NCI-H748 treated with DMSO at 0.1 percent for 48 hours (cell line): ENCODE measurements at places on chromosomes 2 and 18.

GRCh38 chr18:23101861-23102432 lies 33.3 kb upstream of the CABLES1 start:
- no peak for DNase-seq

DNA sequence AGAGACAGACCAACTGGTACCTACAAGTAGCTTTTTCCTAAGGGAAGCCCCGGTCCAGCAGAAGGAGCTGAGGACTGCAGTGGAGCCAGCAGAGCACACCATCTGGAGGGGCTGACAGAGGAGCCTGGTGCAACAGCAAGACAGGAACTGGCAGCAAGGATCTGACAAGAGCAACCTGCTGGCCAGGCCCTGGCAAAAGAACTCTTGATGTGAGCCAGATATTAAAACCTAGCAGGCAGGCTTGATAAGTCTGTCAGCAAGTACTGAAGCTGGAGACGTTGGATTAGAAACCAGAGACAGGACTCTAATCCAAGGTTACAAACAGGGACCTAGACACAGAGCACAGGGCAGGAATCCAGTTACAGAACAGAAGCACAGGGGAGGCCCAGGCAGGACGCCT lies 260.7 kb upstream of the MGAT5 start:
- DNase-seq, result no peak

DNA sequence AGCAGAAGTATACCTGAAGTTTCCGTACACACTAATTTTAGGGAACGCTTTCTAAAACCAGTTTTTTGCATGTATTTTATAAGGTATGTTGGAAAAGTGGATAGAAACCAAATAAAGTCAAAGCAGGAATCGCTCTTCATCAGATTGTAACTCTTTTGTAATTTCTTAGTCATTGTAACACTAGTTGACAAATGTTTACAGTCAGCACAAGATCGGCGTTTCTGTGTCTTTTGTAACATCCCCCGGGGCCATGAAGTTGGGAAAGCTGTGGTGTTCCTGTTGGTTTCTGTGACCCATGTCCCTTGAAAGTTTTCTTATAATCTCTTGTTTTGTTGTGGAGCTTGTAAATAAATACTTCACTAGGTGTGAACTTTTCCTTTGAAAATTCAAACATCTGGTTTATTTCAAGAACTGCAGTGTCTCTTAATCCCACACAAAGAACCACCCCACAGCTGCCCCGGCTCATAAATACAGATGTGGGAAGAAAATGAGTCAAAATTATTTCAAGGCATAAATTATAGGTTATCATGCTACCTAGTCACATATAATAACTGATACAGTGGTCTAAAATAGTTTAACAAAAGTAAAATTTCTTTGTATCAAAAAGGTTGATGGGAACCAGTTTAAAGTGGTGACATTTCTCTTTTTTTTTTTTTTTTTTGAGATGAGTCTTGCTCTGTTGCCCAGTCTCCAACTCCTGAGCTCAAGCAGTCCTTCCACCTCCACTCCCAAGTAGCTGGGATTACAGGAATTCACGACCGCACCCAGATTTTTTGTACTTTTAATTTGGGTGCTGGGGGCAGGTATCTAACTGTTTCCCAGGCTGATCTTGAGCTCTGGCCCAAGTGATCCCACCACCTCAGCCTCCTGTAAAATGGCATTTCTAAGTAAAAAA lies 751 bp upstream of the NMI start:
- no peak for DNase-seq

DNA sequence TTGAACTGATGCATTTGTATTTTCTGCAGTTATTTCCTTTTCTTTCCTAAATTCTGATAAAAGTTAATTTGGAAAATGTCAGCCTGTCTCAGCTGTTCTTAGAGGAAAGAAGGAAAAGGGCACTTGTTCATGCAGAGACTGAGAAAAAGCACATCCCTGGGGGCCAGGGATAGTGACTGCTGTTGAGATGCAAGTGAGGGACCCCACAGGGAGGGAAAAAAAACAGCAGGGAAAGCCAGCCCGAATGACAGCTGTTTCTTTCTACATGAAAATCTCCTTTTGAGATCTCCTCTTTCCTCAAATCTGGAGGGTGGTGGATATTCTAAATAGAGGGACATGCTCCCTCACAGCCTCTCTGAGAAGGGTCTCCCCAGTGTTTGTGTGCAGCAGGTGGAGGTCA lies 14.0 kb upstream of the MTA3 start:
- no peak for DNase-seq

DNA sequence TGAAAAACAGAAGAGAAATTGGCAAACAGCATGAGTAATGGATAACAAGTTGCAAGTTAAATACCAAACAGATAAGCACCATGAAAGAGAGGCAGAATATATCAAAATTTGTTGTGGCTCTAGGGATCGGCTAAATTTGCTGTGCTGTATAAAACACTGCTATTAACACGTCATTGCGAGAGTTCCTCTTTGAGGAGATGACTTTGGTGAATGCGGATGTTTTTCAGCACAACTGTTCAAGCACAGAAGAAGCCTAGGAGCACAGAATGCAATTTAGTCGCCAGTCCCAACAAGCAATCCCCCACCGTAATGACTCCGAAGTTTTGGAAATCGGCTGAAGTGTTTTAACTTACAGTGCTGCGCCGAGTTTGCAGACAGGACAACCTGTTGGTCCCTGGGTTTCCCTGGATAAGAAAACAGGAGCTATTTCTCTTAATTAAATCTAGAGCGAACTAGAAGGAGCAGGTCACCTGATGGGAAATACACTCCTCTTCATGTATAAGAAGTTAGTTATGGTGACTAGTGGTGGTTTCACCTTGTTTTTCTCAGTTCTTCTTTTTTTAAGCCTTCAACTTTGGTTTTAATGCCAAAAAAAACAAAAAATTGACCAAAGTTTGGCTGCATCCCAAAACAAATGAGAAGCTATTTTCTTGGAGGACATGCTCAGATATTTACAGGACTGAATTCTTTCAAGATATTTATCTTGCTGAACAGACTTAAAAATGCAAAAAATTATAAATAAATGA lies 454.1 kb upstream of the SALL3 start:
- no peak for DNase-seq

DNA sequence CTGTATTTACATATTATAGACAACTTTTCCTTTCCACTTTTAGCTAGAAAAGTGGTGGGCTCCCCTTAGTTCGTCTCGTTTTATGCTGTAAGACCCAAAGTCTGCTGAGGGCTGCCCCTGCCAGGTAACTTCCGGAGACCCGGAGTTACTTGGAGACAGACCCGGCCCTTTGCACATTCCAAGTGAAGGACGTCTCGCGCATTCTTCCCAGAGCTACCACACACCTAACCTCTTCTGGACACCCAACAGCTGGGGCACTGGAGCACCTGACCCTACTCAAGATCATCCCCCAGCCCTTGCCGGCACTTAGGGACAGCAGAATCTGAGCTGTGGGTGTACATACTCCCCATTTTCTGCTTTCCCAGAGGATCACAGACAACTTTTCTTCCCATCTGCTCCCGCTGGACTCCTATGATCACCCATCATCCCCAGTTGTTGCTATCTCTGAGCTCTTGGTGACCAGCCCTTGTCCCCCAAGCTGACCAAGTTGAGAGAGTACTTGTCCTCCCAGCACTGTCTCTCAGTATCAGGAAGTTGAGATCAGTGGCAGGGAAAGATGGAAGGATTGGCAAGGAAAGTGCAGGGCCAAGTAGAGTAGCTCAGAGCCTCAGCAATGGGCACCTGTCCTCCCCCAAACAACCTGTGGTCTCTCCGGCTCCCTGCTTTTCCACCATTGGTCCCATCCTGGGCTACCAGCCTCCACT lies 8.4 kb upstream of the SATB2 start:
- no peak for DNase-seq

DNA sequence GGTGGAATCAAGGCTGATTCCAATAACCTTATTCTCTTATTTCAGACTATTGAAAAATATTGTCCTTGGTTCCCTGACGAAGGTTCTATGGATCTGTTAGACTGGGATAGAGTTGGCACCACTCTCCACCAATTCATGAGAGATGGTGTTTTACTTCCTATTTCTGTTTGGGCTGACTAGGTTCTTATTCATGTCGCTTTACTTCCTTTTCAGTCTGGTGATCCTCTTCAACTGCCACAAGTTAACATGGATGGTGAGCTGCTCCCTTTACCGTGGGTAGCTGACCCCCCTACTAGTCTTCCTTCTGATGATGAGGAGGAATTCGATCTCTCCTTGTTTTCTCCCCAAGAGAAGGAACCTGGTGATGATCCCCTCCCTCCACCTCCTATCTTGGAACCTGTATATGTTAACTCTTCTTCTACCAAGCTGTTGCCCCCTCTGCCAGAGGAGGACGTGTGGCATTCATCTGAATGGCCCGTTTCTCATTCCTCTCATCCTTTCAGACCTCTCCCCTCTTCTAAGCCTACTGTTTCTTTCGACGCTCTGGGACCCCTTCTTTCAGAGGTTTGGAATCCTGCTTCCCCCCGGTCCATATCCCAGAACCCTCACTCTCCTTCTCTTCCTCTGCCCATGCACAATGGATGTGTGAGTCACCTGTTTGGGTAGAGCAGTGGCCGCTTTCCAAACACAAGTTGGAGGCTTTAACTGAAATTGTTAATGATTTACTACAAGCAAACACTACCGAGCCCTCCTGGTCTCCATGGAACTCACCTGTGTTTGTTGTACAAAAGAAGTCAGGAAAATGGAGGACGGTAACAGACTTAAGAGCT lies 13.5 kb upstream of the CNOT11 start:
- no peak for DNase-seq

GRCh38 chr2:195898505-195899191 lies 170.0 kb downstream of the DNAH7 start:
- peak; percentile 8 for DNase-seq

DNA sequence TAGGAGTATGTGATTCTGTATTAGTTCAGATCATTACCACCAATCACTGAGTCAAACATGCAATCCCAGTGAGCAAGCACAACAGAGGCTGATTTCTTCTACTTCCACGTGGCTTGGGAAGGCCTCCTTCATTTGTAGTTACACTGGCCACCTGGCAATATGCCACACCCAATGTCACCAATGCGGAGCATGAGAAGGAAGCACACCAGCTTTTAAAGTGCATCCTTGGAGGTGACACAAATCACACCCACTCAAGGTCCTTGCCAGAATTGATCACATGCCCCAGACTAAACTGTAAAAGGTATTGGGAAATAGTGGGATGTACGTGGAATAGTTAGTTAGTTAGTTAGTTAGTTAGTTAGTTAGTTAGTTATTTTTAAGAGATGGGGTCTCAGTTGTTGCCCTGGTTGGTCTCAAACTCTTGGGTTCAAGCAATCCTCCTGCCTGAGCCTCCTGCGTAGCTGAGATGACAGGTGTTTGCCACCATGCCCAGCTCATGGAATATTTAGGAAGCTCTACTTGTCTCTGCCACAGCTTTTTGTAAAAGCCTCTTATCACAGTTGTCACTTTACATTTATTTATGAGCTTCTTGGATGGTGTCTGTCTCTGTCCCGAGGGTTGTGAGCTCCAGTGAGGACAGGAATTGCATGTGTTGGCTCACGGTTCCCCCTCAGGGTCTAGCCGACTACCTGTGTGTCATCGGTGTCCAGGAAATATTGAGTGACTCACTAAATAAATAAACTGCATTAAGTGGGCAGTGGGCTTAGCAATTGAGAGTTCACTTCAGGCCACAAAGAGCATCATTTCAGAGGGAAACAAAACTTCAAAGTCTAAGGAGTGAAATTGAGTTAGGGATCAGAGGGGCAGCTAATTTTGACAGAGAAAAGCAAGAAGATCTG lies 28.1 kb upstream of the CAB39 start:
- DNase-seq, result no peak
